Gastroesophageal sphincter (tissue), 4 donors: ENCODE measurements at places on chromosomes 11 and 22. TPM values are rescaled to one million over a fixed set of nuclear protein-coding genes. Genes with fewer than 3 reads are reported as not detected.

DNA sequence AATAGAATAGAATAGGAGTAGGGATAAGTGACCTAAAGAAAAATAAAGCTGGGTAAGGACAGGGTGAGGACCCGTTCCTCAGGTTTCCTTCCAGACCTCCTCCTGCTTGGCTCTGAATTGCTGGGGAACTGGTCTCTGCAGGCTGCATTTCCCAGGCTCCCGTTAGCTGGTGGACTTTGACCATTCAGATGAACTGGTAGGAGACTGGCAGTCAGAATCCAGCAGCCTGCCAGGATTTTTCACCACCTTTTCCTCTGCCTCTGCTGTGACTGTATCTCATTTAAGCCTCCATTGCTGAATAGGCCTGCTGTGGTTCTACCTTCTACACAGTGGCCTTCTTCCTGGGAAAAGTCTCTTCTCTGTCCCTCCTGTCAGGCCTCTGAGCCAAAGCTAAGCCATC, 24.6 kb upstream of the SMPD1 start:
- ATAC-seq, result no peak

DNA sequence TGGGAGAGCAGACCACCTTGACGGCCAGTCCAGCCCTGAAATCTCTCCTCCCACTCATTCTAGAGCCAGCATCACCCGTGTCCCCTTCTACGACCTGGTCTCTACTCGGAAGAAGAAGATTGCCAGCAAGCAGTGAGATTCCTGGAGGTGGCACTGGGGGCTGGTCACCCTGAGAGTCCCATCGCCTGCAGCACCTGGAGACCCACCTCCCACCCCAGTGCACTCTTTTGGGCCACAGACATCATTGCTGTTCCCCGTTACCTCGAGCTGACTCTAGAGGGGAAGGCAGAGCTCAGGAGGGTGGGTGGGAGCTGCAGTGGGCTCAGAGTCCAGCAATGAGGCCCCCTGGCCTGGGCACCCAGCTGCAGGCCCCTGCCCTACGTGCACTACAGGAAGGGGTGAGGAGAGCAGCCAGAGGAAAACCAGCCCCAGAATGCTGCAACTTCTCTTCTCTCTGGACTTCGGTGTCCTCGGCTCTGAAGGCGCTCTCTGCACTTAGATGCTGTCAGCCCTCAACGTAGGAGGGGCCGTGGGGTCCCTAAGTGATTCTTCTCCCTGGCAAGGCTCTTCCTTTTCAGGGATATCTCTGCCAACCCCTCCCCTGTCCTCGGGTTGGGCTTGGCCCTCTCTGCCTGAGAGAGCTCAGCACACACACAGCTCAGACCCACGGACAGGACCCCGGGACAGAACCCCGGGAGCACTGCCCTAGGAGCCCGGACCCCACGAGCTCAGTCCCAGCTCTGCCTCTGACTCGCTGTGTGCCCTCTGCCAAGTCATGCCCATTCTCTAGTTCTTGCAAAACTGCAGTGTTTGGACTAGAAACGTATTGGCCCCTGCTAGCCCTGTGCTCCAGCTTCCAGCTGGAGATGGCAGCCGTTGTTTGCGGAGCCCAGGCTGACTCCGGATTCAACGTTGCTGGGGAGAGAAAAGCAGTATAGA, 31.3 kb downstream of the CYTH4 start:
- no peak for ATAC-seq

DNA sequence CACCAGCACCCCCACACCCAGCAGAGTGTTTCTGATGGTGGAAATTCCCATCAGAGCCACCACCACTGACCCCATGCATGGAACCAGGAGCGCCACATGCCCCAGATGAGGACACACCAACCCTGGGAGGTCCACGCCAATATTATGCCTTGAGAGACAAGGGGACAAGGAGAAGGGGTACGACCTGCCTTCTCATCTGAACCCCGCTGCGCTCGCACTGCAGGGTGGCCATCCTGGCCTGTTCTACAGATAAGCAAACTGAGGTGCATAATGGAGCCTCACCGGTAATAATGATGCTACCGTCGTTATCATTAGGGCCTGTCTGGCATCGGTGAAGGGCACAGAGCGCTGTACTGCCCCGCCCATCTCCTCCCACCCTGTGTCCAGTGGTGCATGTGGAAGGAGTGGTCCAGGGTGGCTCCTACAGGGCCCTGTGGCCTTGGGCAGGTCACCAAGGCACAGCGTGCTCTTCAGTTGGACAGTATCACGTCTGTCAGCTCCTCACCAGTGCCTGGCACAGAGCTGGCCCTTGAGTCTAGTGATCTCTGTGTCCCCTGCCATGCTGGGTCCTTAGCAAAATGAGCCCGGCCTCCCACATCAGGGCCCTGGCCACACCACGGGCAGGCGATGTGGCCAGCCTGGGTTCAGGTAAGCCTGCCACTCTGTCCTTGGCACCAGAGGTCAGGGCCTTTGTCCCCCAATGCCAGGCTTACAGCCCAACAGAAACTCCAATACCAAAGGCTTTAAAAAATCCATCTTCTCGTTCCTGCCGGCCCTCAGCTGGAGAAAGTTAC, 92.2 kb downstream of the PHF21B start:
- ATAC-seq, result no peak

Gene KCNK4
- total RNA-seq, result not detected
